Right atrium auricular region (tissue), 2 donors: ENCODE measurements at places on chromosomes 4 and X.

DNA sequence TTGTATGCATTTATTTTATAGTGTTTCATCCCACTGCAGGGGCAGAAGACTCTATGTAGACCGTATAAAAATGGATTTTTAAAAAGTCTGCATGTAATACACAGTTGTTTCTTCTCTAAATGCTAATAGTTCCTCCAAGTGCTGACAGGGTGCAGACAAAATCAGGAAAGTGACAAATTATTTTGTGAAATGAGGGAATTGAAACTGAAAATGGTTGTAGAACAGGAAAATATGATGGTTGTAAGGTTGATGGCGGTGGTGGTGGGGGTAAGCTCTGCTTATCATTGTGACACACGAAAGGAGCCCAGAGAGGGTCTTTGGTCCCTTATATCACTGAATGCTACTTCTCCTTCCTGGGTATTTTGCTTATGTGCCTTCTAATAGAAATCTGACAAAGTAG is 4.3 kb downstream of the IL15 start:
- no peak for DNase-seq

DNA sequence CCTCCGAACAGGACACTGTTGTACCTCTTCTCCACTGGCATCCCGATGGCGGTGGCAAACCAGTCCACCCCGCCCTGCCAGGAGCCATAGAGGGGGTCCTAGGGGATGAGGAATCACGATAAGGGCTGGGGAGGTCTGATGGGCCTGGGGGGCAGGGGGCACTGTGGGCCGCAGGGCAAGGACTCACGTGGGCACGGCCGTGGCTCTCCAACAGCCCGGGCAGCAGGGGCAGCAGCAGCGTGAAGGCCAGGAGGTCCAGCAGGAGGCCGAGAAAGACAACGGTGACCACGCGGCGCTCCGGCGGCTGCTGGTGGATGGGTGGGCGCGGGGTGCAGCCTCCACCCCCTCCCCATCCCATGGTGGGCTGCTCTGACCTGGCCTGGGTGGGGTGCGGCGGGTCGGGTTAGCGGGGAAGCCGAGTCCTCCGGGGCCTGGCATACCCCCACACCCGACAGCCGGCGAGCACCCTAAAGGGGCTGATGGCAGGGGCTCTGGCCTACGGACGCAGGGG is 29.6 kb downstream of the NOP14 start:
- no peak for DNase-seq

DNA sequence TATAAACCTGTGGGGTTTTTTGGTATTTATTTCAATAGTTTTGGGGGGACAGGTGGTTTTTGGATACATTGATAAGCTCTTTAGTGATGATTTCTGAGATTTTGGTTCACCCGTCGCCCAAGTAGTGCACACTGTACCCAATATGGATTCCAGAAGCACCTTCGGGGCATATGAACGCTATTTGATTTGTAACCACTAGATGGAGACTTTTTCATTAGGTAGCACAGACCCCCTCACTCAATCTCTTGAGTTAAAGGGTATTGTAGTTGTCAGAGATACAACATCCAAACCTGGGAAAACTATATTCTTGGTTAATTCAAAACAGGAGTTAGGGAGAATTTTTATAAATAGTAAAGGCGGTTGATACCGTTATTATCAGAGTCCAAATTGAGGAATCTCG is 79.8 kb downstream of the SPANXN3 start:
- DNase-seq, result no peak

- no peak for DNase-seq
Observed at GRCh38 chrX:20311505-20311904, 44.8 kb upstream of the RPS6KA3 start.

GRCh38 chr4:182101618-182102017 is 141.6 kb upstream of the TENM3 start:
- no peak for DNase-seq

DNA sequence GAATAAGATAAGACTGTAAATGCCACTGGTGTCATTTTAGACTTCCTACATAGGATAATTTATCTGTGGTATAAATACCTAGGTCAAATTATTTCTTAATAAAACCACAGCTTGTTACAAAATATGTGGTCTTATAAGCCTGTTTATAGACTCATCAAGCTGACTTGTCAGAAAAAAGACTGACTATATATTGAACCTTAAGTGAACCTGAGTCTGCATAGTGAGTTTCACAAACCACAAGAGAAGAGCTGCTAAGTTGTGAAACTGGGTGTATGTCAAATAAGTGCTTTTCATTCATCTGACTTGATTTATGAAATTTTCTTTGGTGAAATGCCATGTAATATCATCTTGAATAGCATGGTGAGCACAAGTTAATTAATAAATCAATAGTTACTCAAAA is 48.4 kb upstream of the TMPRSS11A start:
- no peak for DNase-seq

DNA sequence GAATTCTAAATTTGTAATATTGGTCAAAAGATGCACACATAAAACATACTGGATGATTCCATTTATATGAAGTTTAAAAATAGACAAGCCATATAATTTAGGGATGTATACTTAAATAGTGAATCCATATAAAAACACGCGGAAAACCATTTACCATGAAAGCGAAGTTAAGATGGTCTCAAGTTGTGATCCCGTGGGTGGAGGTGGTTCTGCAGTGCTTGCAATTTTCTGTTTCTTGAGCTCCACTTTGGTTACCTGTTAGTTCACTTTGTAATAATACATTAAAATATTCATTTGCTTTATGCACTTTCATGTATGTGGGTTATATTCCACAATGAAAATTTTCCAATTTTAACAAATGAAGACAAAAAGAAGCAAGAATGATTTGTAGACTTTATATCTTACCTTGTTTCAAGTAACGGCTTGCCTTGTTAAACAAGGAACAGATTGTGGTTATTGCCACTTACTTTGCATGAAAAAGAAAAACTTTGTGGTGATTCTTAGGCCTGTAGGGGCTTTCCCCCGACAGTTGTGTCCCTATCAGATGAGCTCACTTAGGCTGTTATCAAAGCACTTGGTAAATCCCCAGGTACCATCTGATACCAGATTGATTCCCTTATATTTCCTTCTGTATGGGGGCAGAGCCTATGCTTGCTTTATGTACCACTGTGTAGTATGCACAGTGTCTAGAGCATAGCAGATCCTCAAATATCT is 12.2 kb downstream of the UCP1 start:
- DNase-seq, result no peak

GRCh38 chrX:47181301-47181700 is 12.3 kb upstream of the UBA1 start:
- DNase-seq, result no peak

DNA sequence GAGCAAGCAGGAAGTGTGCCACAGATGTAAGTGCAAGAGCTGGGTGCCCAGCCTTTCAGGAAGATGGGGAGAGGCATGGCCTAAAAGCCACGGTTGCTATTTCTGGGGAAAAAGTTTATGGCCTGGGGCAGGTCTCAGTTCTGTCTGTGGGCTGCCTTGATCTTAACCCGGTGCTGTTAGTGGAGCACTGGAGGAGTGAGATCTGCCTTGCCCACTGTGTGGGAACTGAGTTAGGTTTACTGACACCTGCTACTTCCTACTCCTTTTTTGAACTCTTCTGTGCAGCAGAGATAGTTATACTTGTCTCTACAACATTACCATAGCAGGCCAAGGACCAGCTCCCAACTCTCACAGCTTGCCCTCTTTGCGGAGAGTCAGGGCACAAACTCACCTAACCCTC is 76.5 kb downstream of the ITM2A start:
- DNase-seq, result no peak
